Cortex of kidney (tissue), 1 donor: ENCODE measurements at places on chromosomes 4 and X.

- no peak for DNase-seq
Measured at GRCh38 chrX:111503485-111503993, 7.9 kb upstream of the SERTM2 start.

DNA sequence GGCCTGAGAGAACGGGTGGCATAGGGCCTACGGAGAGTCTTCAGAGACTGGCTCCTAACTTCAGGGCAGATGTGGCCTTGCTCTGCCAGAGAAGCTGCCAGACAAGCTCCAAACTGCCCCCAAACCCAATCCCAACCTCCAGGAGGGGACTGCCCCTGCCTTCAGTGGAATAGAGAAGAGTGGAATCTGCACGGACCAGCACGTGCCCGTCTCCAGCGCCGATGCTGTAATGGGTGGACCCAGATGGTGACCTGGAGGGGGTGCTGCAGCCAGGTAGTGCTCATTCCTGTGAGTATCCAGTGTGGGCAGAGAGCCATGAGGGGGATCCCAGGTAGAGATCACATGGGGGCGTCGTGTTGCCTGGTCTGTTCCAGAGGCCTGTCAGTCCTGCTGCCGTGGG lies 73.2 kb upstream of the NKX1-1 start:
- DNase-seq = no peak

- no peak for DNase-seq
Measured at GRCh38 chr4:129218360-129218759, 122.4 kb downstream of the C4orf33 start.

DNA sequence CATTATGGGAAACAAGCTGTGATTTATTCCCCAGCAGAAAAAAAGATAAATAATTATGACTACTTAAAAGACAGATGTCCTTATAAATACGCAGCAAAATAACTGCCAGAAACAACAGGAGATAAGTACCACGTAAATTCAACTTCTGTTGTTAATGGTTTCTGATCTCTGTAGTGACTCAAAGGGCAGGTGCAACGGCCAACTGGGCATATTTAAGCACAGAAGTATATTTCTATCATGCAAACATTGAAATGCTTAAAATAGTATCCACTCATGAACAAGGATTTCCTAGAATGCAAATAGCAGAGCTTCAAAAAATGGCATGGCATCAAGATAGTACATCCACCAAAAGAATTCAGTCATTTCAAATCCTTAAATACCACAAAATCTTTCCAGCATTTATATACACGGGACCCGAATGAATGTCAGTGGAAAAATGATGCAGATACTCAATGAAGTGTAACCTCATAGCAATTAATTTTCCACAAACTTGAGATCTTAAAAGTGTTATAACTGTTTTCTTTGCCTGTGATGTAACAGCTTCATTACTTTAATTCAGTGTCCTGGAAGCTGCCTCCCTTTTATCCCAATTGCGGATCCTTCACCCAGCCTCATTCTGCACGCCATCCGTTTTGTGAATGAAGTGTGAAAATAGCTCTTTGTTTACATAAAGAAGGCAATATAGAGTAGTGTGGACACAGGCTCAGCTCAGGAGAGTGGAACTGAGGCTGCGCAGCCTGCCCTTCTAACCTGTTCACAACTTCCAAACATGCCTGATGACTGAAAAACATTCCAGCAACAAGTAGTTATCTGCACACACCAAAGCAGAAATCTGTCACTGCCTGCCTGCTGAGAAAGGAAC lies 10.2 kb downstream of the PDGFC start:
- no peak for DNase-seq

- no peak for DNase-seq
Measured at GRCh38 chr4:153295131-153295755, 49.2 kb upstream of the MND1 start.

GRCh38 chr4:53914313-53915016 lies 149.9 kb downstream of the CHIC2 start:
- DNase-seq = no peak

DNA sequence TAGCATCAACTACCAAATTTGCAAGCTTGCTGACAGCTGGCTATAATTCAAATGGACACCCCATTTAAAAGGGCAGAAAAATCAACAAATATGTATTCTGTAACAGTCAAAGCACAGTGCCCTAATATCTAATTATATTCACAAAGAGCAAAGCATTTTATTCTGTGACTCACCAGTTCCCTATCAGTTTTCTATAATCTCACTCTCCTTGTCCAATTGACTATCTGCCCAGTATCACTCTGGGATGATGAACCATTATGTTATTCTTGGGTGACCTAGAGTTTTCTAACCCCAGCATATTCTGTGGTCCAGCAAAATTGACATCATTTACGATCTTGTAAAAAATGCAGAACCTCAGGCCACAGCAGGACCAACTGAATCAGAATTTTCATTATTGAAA lies 82.0 kb upstream of the FREM3 start:
- DNase-seq = no peak

- DNase-seq = no peak
Measured at GRCh38 chr4:185222598-185222997, 13.2 kb downstream of the SNX25 start.

GRCh38 chr4:26860922-26861433 lies 337 bp downstream of the STIM2 start:
- no peak for DNase-seq

DNA sequence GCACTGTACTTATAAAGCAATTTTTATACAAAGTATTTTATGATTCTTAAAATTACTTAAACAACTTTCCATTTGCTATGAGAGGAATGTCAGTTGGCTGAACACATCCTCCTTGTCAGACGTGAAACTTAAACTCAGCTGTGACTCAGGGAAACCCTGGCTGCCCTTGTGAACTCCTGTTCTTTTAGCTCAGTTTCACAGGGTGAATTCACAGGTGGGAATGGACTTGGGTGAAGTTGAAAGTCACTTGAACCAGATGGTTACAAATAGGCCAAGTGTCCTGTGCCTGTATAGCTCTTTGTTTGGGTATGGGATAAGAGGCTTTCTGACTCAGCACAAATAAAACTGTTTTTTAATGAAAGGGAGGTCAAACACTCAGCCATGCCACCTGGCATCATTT lies 67.4 kb upstream of the FAM47B start:
- no peak for DNase-seq
